ENCODE measurements at places on chromosomes 12 and 14. TPM values are rescaled to one million over a fixed set of nuclear protein-coding genes. Genes with fewer than 3 reads are reported as not detected.

The SRSF5 gene
- total RNA-seq = 316 TPM

The CLEC4D gene
- total RNA-seq = not detected

The ACSM4 gene
- not detected for total RNA-seq

The RBM23 gene
- 57.6 TPM for total RNA-seq

The FGF23 gene
- total RNA-seq = not detected

The TNS2 gene
- total RNA-seq = 26.3 TPM

GRCh38 chr12:126506426-126507182, 1441.4 kb downstream of the AACS start:
- no peaks in the 10 kb centered on the region for H3K27me3 ChIP-seq
- peak overlapping the region; percentile 24 for H3K4me3 ChIP-seq

GRCh38 chr14:85538636-85539035, 8.7 kb downstream of the FLRT2 start:
- H3K36me3 ChIP-seq = peaks cover 16% of the 10 kb centered on the region
- H3K4me3 ChIP-seq = no peak overlapping the region
- peak overlapping the region; percentile 23 for H3K27ac ChIP-seq
- peaks cover 35% of the 10 kb centered on the region for H3K4me1 ChIP-seq
- no peaks in the 10 kb centered on the region for H3K27me3 ChIP-seq
- DNase-seq = no peak

- H3K4me3 ChIP-seq = no peak overlapping the region
- peaks cover 55% of the 10 kb centered on the region for H3K36me3 ChIP-seq
- no peak for DNase-seq
Measured at GRCh38 chr14:68924186-68925158, 54.6 kb downstream of the ACTN1 start.

DNA sequence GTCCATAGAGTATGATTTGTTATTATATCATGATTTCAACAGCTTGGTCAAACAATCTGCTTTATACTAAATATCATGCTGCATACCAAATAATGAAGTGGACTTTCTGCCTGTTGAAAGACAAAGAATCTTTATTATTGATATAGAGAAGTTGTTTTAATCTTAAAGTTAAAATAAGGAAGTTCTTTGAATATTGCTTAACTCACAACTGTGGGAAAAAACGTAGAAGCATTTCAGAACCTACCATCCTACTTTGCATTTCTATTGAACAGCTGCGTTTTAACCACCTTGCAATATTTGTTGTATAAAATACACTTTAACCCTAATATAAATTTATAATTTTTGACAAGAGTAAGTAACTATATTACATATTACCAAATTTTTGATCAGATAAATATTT, 22.9 kb upstream of the ARL1 start:
- no peaks in the 10 kb centered on the region for H3K27me3 ChIP-seq
- no peaks in the 10 kb centered on the region for H3K36me3 ChIP-seq
- no peak overlapping the region for H3K27ac ChIP-seq
- no peak overlapping the region for H3K4me3 ChIP-seq

GRCh38 chr12:24797901-24798300, 151.0 kb downstream of the BCAT1 start:
- H3K4me3 ChIP-seq = no peak overlapping the region
- no peak for DNase-seq
- no peak overlapping the region for H3K27ac ChIP-seq
- no peaks in the 10 kb centered on the region for H3K27me3 ChIP-seq
- H3K4me1 ChIP-seq = no peaks in the 10 kb centered on the region

- H3K27me3 ChIP-seq = no peaks in the 10 kb centered on the region
- DNase-seq = no peak
- H3K4me1 ChIP-seq = peaks cover 18% of the 10 kb centered on the region
- H3K4me3 ChIP-seq = no peak overlapping the region
Measured at GRCh38 chr12:26239852-26240815, 44.8 kb downstream of the SSPN start.

- no peak overlapping the region for H3K4me3 ChIP-seq
- no peak overlapping the region for H3K27ac ChIP-seq
- H3K36me3 ChIP-seq = no peaks in the 10 kb centered on the region
Measured at GRCh38 chr12:62783881-62784280, 151.1 kb downstream of the PPM1H start.

GRCh38 chr12:122123761-122124145, 45.2 kb downstream of the MLXIP start:
- no peak overlapping the region for H3K4me3 ChIP-seq
- H3K4me1 ChIP-seq = peaks cover 16% of the 10 kb centered on the region
- H3K36me3 ChIP-seq = peaks cover 13% of the 10 kb centered on the region
- no peak for DNase-seq
- no peak overlapping the region for H3K27ac ChIP-seq

DNA sequence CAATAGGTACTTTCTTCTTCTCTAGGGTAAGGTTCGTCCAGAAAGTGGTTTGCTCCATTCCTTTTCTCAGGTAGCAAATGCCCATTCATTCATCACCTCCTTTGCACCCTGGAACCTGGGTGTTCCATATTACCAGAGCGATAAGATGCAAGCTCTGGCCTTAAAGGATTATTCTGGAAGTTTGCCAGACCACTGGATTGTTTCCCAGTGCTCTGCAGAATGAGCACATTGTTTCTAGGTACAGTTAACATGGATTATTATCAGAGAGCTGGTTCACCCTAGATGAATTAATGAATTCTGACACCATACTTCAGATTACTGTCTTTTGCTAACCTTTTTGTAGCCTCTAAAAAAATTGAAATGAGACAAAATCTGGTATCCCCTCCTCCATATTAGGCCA, 170.9 kb upstream of the BMP4 start:
- no peak overlapping the region for H3K4me3 ChIP-seq
- H3K4me1 ChIP-seq = peaks cover 13% of the 10 kb centered on the region
- no peaks in the 10 kb centered on the region for H3K36me3 ChIP-seq
- H3K27me3 ChIP-seq = no peaks in the 10 kb centered on the region
- DNase-seq = peak; percentile 46

GRCh38 chr14:98926146-98926545, 345.9 kb downstream of the BCL11B start:
- peaks cover 6% of the 10 kb centered on the region for H3K4me1 ChIP-seq
- H3K36me3 ChIP-seq = no peaks in the 10 kb centered on the region
- DNase-seq = peak; percentile 52
- no peak overlapping the region for H3K4me3 ChIP-seq
- H3K27ac ChIP-seq = no peak overlapping the region
- no peaks in the 10 kb centered on the region for H3K27me3 ChIP-seq

DNA sequence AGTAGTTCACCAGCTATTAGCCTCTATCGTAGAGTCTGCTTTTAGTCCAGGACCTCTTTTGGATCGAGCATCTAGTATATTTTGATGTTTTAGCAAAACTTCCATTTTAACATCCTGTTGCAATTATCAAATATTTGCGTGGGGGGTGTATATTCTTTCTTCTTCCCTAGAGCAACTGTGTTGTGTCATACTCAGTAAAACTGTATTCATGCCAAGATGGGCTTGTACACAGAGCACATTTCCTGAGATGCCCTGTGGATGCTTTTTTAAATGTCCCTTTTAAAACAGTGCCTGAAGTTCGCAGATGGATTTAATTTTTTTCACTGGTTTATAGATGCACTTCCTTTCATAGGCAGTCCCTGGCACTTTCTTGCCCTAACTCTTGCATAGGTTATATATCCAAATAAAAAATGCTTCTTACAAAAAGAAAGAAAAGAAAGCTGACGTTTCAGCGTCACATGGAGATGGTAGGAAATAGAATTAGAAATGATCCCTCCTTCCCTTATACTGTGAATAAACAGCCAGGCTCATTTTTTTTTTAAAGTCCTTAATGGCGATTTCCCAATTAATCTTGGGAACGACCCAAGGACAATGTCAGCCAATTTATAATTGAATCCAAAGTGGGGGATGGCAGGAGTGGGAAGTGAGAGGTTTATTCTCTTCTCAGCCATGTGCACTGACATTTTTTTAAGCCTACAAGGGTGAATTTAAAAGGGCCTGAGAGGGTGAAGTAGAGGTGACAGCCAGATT, 247.0 kb downstream of the SLC41A2 start:
- no peaks in the 10 kb centered on the region for H3K27me3 ChIP-seq
- no peak overlapping the region for H3K27ac ChIP-seq
- DNase-seq = peak; percentile 58
- no peak overlapping the region for H3K4me3 ChIP-seq
- peaks cover 9% of the 10 kb centered on the region for H3K4me1 ChIP-seq

DNA sequence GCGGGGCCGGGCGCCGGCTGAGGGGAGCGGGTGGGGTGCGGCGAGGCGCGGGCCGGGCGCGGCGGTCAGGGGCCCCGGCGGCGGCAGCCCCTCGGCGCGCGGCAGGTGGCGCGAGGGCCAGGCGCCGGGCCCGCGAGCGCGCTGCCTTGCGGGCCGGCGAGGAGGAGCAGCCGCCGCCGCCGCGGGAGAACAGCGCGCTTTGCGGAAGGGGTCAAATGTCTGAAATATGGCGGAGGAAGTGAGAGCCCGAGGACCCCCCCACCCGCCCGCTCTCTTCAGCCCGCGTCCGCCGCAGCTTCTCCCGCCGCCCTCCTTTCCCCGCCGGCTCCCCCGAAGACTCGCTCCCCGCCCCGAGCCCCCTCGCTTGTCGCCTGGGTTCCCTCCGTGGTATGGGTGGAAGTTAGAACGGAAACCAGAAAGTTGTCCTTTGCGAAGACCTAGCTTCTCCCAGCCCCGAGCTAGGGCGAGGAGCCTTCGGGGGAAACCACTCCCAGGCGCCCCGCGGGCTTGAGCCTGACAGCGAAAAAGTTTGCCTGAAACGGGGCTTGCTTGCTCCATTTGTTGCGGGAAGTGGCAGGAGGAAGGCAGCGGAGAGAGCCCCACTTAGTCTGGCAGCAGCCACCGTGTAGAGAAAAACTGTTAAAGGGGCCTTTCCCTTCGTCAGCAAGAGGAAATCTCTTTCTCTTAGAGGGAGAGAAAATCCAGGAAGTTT, 551 bp downstream of the RAP1B start:
- DNase-seq = peak; percentile 59
- H3K36me3 ChIP-seq = peaks cover 14% of the 10 kb centered on the region
- H3K4me1 ChIP-seq = peaks cover 28% of the 10 kb centered on the region

GRCh38 chr12:94525951-94526350, 66.3 kb upstream of the CEP83 start:
- H3K4me3 ChIP-seq = no peak overlapping the region
- no peak for DNase-seq
- H3K27me3 ChIP-seq = no peaks in the 10 kb centered on the region

DNA sequence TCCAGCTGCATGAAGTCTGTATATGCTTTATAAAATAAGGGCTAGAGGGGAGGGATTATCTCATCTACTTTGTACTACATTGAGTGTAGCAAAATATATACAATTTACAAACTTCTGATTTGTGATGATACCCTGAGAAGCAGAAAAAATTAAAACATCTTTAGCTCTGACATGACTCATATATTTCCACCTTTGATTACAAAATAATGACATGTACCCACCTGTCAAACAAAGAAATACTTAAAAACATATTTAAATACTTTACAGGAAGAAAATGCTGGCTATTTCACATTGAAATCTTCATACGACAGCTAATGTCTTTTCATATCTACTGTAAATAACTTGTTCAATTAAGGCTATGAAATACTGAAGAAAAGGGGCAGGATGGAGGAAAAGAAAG, 3.3 kb downstream of the GPR135 start:
- no peak overlapping the region for H3K4me3 ChIP-seq
- H3K4me1 ChIP-seq = no peaks in the 10 kb centered on the region
- peaks cover 76% of the 10 kb centered on the region for H3K36me3 ChIP-seq
- no peak for DNase-seq
- no peak overlapping the region for H3K27ac ChIP-seq

- no peak overlapping the region for H3K27ac ChIP-seq
- H3K36me3 ChIP-seq = no peaks in the 10 kb centered on the region
- no peaks in the 10 kb centered on the region for H3K27me3 ChIP-seq
- DNase-seq = no peak
- H3K4me1 ChIP-seq = peaks cover 12% of the 10 kb centered on the region
- H3K4me3 ChIP-seq = no peak overlapping the region
Measured at GRCh38 chr12:24479131-24479530, 469.8 kb downstream of the BCAT1 start.

DNA sequence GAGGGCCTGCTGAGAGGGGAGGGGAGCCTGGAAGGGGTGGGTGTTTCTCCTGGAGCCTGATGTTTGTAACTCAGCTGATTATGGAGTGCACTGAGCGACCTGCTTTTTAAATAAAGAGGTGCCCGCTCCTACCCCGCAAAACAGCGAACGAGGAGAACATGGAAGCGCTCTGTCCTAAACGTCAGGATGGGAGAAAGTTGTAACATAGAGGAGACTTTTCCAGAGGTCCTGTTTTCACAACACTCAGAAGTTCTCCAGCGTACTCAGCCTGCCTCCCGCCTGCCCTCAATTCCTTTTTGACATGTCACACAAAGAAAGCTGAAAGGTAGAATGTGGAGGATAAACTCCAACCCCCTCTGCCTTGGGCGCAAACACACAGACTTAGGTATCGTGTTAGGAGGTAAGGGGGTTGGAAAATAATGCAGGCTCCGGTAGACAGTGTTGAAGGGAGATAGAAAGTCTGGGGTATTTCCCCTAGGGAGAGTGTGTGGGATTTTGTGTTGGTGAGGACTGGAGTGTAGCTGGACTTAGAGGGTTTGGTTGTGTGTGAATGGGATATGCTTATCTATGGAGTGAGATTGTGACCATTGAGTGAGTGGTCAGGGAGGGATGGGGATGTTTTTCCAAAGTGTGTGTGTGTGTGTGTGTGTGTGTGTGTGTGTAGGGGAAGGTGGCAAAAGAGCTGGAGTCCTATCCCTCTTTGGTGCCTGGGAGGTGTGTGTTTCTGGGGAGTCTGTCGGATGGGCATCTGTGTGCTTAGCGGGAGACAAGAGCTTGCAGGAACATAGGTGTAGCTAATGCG, 2.1 kb downstream of the NTF3 start:
- no peaks in the 10 kb centered on the region for H3K4me1 ChIP-seq
- no peaks in the 10 kb centered on the region for H3K27me3 ChIP-seq
- H3K4me3 ChIP-seq = no peak overlapping the region
- H3K27ac ChIP-seq = no peak overlapping the region
- no peak for DNase-seq
- H3K36me3 ChIP-seq = peaks cover 6% of the 10 kb centered on the region

DNA sequence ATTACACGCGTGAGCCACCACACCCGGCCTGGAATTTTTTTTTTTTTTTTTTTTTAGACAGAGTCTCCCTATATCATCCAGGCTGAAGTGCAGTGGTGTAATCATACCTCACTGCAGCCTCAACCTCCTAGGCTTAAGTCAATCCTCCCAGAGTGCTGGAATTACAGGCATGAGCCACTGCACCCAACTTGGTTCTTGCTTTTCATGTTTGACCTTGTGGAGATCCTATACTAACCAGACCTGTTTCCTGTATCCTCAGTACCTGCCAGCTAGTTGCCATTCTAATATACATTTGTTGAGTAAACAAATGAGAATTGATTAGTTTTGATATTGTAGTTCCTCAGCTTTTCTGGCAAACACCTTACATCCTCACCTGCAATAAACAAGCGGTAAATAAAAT, 3.2 kb upstream of the VSIG10 start:
- no peak for DNase-seq
- peaks cover 5% of the 10 kb centered on the region for H3K4me1 ChIP-seq
- no peak overlapping the region for H3K27ac ChIP-seq
- H3K27me3 ChIP-seq = no peaks in the 10 kb centered on the region
- H3K36me3 ChIP-seq = peaks cover 3% of the 10 kb centered on the region
- no peak overlapping the region for H3K4me3 ChIP-seq

GRCh38 chr12:98883231-98883630, 238.1 kb downstream of the APAF1 start:
- no peaks in the 10 kb centered on the region for H3K36me3 ChIP-seq
- DNase-seq = no peak
- no peaks in the 10 kb centered on the region for H3K4me1 ChIP-seq
- no peak overlapping the region for H3K27ac ChIP-seq
- H3K27me3 ChIP-seq = peaks cover 12% of the 10 kb centered on the region
- no peak overlapping the region for H3K4me3 ChIP-seq
